ENCODE measurements at places on chromosomes 5 and 9. TPM values are rescaled to one million over a fixed set of nuclear protein-coding genes. Genes with fewer than 3 reads are reported as not detected.

HACD4 gene
- 0.02 TPM for total RNA-seq

CMYA5 gene
- 0.31 TPM for total RNA-seq

CARD9 gene
- 35.6 TPM for total RNA-seq

F2RL2 gene
- 0.09 TPM for total RNA-seq

TMEM232 gene
- 0.54 TPM for total RNA-seq

SREK1 gene
- 66.6 TPM for total RNA-seq

LPAR1 gene
- 0.13 TPM for total RNA-seq

SPAG8 gene
- total RNA-seq = 0.36 TPM

ZNF618 gene
- total RNA-seq = 13.7 TPM

GABRA1 gene
- total RNA-seq = not detected

OR2S2 gene
- not detected for total RNA-seq

DNA sequence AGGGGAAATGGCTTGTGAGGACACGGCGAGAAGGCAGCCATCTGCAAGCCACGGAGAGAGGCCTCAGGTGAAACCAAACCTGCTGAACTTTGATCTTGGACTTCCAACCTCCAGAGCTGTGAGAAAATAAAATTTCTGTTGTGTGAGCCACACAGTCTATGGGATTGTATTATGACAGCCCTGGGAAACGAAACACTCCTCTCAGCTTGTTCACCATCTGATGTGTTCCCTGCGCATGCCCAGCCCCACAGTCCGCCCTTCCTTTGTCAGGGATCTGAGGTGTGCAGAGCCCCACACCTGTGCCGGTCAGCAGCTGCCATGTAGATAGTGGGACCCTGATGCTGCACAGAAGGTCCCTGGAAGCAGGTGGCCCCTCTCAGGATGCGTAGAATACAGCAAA, 34.1 kb downstream of the PLPP7 start:
- no peak for DNase-seq

DNA sequence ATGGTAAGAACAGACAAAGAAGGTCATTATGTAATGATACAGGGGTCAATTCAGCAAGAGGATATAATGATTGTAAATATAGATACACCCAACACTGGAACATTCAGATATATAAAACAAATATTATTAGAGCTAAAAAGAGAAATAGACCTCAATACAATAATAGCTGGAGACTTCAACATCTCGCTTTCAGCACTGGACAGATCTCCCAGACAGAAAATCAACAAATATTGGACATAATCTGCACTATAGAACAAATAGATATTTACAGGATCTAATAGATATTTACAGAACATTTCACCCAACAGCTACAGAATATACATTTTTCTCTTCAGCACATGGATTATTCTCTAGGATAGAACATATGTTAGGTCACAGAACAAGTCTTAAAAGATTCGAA, 190.6 kb upstream of the RFX3 start:
- DNase-seq = no peak

DNA sequence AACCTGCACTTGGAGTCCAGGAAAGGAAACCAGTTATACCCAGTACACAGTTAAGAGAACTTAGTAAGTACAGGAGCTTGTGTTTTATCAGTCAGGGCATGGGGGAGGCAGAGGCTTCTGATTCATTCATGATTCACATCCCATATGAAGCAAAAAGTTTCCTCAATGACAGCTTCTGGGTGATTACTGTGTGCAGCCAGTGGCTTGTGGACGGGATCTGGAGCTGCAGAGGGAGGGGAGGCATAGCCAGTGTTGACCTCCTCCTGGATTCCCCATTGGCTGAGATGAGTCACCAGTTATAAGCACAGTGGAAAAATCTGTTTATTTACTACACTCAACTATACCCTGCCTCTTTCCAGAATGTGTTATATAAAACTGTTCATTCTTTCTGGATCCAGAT, 17.7 kb downstream of the IL31RA start:
- DNase-seq = peak; percentile 10

- peak; percentile 15 for DNase-seq
These were observed 93.3 kb downstream of the KIAA0825 start for GRCh38 chr5:94524841-94525697.

DNA sequence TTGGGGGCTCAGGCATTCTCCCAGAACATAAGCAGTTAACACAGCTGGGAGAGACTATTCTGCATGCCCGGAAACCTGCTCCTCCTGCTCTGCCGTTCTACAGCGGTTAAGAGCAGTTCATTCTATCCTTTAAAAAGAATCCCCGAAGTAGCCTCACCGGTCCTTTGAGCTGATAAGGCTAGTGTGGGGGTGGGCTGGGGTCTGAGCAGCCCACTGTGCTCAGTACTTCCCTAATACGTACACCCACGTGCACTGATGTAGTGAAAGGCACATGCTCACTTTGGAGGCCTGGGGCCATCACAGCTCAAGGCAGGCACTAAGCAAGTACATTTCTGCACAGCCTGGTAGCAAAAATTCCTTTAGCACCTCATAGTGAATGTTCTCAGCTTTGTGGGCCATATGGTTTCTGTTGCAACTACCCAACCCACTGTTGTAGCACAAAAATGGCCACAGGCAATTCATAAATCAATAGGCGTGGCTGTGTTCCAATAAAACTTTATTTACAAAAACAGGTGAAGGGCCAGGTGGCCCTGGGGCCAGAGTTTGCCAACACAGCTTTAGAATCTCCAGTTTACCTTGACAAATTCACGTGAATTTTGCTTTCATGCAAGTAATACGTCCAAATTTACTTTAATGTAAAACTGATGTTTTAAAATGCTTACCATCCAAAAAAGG, 136.4 kb downstream of the ZNF354C start:
- no peak for DNase-seq

- DNase-seq = no peak
These were observed 238.6 kb downstream of the CDH12 start for GRCh38 chr5:22614486-22615094.

GRCh38 chr9:129752900-129753729, at the start of gene PTGES:
PTGES (minus strand) TSS chr9:129753042; CDS start chr9:129753012, 30 bp downstream.
- DNase-seq = peak; percentile 91

DNA sequence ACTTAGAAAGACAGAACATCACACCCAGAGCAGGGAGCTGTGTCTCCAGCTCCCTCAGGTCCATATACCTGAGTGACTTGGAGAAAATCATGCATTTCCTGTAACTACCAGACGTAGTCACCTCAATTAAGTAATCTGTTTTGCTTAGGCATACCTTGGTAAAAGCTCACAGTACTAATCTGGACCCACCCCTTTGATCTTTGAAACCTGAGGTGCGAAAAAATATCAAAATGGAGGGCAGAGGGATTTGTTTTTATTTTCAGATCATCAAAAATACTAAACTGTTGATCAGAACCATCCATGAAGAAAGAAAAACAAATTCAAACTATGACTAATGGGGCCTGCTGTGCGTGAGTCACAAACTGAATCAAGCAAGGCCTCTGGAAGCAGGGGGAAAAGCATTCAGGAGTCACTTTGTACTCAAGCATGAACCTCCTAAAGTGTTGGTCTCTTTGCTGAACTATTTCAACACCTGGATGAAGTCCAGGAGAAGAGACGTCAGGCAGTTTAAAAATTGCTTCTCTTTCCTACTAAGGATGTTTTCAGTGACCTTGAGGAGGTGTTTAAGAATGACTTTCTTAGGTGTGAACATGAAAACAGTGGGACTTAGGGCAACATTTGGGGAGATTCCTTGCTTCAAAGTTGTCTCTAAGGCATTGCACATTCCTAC, 76.3 kb downstream of the MUSK start:
- DNase-seq = no peak

- DNase-seq = no peak
These were observed 15.4 kb downstream of the IARS1 start for GRCh38 chr9:92278110-92278509.

DNA sequence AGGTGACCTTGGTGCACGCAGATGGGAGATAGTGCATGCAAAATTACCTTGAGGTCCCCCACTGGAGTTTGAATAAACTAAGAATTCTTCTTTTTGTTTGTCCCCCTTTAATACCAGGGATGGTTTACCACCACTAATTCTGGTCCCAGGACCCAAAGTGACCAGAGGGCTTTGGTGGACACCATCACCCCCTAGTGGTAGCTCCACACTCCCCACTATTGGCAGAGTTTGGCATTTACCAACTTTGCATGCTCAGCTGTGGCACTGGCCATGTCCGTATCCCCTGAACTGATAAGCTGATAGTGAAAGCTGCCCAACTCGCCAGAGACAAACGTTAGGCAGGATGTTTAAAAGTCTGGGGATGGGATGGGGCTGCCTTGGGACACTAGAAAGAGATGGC, 3.3 kb downstream of the ASTN2 start:
- peak; percentile 20 for DNase-seq

DNA sequence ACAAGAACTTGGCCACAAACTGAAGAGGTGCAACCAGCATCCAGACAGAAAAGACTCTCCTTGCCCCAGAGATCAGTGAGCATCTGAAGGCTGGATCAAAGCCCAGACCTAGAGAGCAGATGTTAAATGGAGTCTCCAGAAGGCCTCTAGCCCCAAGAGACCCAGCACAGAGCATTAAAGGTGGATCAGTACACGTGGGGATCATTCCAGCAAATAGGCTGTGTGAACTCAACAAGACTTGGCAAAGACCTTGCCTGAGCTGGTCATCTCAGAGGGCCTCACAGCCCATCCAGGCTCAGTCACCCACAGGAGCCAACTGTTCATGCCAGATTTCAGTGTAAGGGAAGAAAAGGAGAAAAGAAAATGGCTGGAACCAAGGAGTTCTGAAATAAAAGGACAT, 214.0 kb downstream of the ENC1 start:
- DNase-seq = no peak

- DNase-seq = no peak
These were observed 181.8 kb downstream of the ASTN2 start for GRCh38 chr9:117233016-117233415.

GRCh38 chr5:87936667-87937066, 332.0 kb downstream of the TMEM161B start:
- no peak for DNase-seq

DNA sequence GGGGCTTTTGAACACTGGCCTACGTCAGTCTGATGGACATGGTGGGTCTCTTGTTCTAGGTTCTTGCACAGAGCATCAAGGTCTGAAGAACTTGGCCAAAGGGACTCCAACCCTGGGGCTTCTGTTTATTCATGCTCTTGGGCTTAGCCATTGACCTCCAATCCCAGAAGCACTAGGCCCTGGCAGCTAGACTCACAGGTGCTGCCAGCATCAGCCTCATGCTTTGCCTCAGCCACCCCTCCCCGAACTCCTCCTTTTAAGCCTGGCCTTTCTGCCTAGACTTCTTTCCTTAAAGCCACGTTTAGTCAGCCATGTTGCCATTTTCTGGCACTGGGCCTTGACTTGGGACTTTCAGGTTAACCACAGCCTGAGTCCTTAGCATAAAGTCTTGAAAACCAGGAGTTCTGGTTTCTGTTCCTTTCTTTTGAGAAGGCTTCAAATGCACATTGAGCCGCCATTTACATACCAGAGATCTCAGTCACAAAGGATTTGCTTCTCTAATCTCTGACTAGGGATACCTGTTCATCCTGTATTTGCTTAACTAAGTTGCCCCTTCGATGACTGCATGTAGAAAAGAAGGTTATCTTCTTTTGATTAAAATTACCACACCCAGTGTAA, 54.7 kb downstream of the ANGPTL2 start:
- no peak for DNase-seq

GRCh38 chr5:67730917-67731474, 484.6 kb upstream of the PIK3R1 start:
- DNase-seq = no peak

- no peak for DNase-seq
These were observed 60.5 kb upstream of the FAM120A start for GRCh38 chr9:93390953-93391515.

DNA sequence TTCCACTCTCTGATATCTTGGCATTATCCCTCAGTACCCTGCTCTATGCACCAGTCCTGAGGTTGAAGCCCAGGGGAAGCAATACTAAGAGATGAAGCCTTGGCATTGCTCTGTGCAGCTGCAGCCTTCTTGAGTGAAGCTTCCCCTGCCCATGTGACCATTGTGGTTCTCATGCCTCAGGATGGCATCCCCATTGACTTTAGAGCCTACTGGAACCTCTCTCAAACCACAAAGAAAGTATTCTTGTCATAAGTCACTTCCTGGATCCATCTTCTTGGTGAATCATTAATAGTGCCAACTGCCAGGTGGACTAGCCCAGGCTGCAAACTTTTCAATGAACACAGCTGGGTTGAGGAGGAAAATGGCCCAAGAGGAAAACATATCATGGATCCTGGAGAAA, 283.9 kb upstream of the RFX3 start:
- no peak for DNase-seq

DNA sequence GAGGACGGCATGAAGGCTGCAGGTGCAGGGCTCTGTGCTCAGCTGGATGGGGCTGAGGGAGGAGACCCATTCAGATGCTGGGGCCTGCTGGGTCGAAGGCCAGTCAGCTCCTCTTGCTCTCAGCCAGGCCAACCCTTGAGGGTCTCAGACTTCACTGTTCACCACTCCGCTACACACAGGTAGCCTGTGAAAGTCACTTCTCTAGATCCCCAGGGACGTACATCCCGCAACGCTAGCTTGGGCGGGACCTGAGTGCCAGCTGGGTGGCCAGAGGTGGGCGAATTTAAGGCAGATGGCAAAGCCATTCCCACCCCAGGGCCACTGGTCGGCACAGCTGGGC, 42.2 kb upstream of the FCN1 start:
- no peak for DNase-seq

- DNase-seq = no peak
These were observed 176.4 kb downstream of the ARRDC3 start for GRCh38 chr5:91206734-91207133.

- no peak for DNase-seq
These were observed 4.1 kb downstream of the OBP2B start for GRCh38 chr9:133204993-133205336.

GRCh38 chr9:99565203-99565602, 256.5 kb upstream of the NR4A3 start:
- no peak for DNase-seq

GRCh38 chr9:127105805-127106465, 16.5 kb downstream of the ANGPTL2 start:
- DNase-seq = no peak

GRCh38 chr5:612498-613424, 621 bp downstream of the CEP72 start:
- DNase-seq = peak; percentile 63

GRCh38 chr5:172293054-172293744, 9.6 kb upstream of the UBTD2 start:
- peak; percentile 19 for DNase-seq

DNA sequence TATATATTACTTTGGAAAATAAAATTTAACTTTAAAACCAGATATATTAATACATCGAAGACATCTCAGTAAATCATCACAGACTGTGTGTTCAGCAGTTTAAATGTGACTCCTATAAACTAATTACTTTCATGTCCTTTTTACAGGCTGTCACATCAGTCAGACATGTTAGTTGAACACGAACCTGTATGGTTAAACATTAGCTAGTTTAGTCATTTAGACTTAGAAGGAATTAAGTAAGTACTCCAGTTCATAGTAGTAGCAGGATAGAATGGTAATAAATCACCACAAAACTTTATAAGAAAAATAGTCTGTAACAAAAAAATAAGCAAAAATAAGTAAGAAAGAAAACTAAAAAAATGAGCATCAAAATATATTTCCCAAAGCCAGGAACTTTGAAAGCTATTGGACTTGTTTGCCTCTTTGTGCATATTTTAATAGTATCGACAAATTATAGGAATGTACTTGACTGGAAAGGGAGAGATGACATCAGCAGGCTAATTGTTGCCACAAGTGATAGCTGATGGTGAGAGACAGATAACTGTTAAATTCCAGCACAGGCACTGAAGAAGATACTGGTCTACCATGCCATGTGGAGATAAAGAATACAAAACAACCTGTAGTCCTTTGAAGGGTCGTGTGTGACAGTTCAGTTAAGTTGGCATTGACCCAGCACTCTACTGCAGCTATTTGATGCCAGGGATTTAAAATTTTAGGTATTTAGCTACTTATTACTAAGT, 83.9 kb downstream of the RIC1 start:
- DNase-seq = no peak

GRCh38 chr5:156474251-156474650, 147.3 kb downstream of the SGCD start:
- DNase-seq = no peak

Data from K562 (cell line).